ENCODE measurements at places on chromosomes 7 and 10.

GRCh38 chr10:130866857-130867256 lies 444.7 kb downstream of the TCERG1L start:
- no peak for DNase-seq

- DNase-seq, result no peak
Measured at GRCh38 chr7:157158400-157158799, 19.7 kb downstream of the UBE3C start.

DNA sequence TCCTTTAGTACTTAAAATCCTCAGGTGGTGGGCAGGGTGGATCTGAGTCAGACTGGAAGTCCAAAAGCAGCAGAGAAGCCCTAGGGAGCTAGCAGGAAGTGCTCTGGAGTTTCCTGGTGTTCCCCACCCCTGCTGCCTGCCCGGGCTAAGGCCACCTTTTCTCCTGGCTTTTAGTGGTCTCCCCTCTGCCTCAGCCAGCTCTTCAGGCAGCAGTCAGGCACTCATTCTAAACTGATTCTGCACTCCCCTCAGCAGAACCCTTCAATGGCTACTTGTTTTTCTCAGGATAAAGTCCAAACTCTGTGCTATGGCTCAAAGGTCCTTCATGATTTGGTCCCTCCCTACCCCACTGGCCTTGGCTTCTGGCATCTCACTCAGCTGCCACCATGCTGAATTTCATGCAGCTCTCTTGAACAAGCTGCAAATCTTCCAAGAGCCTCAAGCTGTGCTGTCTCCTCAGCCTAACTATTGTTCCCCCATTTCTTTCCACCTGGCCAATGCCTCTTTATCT lies 28.9 kb upstream of the DNMBP start:
- no peak for DNase-seq

DNA sequence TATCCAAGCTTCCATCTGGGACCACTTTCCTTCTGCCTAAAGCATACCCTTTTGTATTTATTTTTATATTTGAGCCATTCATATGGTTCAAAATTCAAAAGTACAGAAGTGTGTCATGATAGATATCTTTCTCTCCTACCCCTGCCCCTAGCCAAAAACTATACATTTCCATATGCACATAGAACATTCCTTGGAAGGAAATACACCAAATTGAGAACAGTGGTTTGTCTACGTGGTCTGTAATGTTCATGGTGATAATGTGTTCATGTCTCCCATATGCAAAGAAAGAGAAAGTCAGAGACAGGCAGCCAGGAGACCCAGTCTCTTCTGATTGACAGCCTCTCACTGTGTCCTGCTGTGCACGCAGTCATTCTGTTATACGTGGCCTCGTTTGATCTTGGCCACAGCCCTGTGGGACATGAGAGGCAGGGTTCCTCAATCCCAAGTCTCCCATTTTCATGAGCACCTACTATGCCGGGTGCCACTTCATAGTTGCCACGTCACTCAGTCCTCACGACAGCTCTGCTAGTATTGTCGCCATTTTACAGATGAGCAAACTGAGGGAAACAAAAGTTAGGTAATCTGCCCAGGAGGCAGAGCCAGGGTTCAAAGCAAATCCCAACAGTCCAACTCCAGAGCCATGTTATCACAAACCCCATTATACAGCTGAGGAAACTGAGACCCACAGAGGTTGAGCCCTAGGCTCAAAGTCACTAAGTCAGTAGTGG lies 8.0 kb upstream of the CDH23 start:
- DNase-seq, result no peak

GRCh38 chr10:70564901-70565351 lies 37.6 kb downstream of the PRF1 start:
- DNase-seq, result no peak

DNA sequence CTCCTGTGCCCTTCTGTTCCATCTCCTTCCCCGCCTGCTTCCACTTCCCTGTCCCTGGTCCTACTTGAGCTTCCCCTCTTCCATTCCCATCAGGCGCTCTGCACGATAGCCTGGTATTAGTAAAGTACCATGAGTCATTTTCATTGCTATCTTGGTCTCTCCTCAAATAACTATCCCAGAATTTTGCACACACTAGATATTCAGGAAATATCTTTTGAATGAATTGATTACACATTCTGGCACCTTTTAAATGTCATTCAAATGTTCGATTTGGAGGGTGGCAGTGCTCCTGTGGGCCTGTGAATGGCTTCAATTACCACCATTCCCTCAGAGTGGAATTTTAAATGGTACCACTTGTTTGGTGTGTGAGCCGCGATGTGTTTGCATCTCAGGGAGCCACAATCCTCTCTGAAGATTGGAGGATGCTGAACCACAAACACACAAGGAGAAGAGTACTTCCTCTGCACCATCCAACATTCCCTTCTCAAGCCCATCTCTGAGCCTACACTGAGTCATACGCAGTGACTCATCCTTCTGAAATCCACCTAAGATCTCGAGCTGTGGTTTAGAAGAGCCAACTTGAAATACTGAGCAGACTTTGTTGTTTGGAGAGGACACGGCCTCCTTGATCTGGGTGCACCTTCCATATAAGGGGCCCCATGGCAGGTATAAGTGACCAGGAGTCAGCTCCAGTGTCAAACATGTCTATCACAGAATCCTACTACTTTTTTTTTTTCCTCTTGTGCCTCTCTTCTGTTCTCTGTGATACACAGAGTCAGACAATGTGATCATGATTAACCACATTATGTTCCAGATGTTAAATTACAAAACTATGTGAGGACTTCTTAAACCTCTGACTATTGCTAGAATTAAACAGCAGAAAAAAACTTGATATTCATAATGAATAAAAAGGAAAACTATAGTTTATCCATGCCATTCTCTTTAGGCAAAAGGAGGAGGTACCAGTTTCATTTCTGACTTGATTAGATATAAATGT lies 81.9 kb downstream of the BMPER start:
- DNase-seq, result no peak

GRCh38 chr7:100119970-100120732 lies 717 bp downstream of the CNPY4 start:
- no peak for DNase-seq

DNA sequence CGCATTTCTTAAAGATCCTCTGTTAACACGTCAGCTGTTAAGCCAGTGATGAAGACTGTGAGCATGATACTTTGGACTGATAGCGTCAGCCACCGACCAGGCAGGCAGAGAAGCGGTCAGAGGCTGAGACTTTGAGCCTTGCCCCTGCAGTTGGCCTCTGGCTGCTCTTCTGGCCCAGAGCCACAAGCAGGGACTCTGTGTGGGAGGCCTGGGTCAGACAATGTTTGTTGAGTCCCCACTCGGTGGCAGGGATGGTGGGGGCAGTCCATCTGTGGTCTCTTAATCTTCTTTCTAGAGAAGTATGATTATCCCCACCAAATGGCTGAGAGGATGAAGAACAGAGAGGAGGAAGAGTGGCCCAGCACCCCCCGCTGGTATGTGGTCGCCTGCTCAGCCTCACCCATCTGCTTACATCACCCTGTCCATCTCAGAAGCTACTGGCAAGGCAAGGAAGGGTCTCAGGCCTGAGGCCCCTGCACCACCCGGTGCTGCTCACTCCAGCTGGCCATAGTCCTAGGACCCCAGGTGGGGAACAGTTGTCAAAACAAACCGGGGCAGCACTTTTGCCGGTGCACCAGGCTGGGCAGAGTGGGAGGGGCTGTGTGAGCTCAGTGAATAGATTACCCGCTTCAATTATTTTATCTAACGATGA lies 202.9 kb downstream of the GRID1 start:
- DNase-seq, result no peak

GRCh38 chr10:57699944-57700343 lies 567.8 kb downstream of the IPMK start:
- no peak for DNase-seq
